ENCODE measurements at places on chromosomes 6 and 20. TPM values are rescaled to one million over a fixed set of nuclear protein-coding genes. Genes with fewer than 3 reads are reported as not detected.
A peak's percentile ranks its signal among the peaks of the same experiment; 100 is the strongest.

- DNase-seq: no peak
Observed at GRCh38 chr6:99612551-99613408, 6.1 kb downstream of the PRDM13 start.

GRCh38 chr6:90222724-90223198, 73.9 kb downstream of the BACH2 start:
- peak; percentile 48 for DNase-seq

DNA sequence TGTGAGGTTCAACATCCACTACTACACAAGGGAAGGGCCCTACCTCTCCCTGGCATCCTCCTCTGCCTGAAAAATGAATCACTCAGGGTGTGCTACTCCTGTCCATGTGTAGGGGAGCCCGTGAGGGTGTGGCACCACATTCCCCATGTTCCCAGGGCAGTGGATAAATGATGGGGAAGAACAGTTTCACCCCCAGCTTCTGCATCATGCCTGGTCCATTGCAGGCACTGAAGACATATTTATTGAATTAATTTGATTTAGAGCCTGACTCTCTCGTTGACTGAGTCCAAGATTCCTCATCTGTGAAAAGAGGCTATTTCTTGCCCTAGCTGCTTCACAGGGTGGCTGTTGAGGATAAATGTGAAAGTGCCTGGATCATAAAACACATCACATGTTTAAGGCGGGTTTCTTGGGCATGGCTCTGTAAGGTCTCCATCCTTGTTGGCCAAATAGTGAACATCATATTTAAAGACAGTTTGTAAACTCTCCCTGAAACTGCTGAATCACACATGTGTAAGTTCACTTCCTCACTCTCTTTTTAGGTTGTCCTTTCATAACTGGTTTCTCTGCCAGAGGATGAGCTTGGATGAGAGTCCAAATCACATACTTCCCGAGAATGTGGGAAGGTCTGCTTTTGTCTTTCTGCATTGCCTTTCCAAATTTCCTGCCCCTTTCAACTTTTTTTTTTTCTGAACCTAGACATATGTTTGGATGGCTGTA, 79.7 kb upstream of the FYN start:
- peak; percentile 49 for DNase-seq

- no peak for DNase-seq
Observed at GRCh38 chr6:42084889-42085288, 34.6 kb downstream of the TAF8 start.

GRCh38 chr6:96775727-96776400, 61.4 kb downstream of the GPR63 start:
- DNase-seq: no peak

DNA sequence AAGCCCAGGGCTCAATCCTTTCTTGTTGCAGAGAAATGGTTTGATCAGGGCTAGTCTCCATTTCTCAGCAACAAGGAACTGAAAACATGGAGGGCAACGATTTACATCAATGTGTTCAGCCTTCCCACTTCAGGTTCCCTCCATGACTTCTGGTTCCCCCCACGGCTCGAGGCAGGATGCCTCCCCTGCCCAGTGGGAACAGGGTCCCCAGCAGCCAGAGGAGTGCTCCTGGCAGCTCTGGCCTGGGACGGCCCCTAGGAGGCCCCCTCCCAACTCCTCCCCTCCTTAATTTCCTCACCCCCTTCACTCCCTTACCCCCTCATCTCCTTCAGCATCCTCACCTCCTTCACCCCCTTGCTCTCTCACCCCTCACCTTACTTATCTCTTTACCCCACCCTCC, 283.8 kb downstream of the CDC5L start:
- no peak for DNase-seq

GRCh38 chr20:17369506-17369905, 142.7 kb downstream of the PCSK2 start:
- DNase-seq: no peak

GRCh38 chr6:127103482-127103881, 15.0 kb upstream of the RSPO3 start:
- no peak for DNase-seq

RPS10 gene
- total RNA-seq: 1,644 TPM

HCRTR2 gene
- total RNA-seq: not detected

DEFB132 gene
- not detected for total RNA-seq

GGTLC1 gene
- not detected for total RNA-seq

Data from MCF 10A (cell line).